ENCODE measurements at places on chromosomes 3 and 15.

DNA sequence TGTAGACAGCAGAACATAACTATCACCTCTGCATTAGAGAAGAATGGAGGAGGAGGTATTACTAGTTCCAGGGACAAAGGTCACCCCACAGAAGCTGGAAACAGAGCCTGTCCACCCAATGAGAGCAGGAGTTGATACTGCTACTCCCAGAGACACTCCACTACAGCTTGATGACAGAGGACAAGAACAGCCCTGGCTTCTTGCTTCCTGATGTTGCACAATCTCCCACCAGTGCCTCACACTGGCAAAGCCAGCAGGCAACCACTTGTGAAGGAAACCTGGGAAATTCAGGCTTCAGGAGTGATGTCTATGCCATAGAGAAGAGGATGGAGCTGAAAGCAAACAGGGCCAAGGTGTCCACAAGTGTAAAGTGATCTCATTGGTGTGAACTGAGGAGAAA is 78.0 kb upstream of the POU1F1 start:
- DNase-seq, result no peak

DNA sequence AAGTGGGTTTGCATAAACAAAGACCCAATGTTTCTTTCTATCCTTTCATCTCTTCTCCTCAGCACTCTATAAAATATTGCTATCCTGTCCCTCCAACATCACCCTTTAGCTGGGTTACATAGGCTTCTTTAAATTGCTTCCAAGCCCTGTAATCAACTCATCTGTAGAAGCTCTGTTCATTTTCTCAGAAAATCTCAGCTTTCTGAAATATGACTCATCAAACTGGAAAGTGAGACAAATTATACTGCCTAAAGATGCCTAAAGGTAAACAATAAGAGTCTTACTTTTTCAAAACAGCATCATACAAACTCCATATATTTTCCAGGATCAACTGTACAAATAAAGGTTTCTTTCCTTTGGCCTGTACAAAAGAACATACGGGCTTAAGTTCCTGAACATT is 33.8 kb downstream of the EFL1 start:
- DNase-seq, result no peak

- no peak for DNase-seq
Measured at GRCh38 chr15:39888809-39889208, 31.3 kb downstream of the GPR176 start.

DNA sequence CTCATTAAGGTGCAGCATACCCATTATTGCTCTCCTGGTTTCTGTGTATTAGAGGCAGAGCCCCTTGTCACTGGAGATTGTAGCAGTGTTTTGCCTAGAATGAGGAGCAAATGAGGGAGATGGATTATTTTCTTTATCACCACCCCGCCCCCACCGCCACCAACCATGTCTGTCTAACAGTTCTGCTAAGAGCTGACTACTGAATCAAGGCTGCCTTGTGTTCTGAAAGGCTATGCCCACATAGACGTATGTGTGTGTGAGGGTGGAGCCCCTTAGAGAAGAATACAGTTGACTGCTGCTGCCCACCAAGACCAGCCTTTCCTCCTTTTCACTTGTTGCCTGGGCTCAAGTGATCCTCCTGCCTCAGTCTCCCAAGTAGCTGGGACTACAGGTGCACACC is 47.4 kb downstream of the RAD54L2 start:
- DNase-seq, result no peak

DNA sequence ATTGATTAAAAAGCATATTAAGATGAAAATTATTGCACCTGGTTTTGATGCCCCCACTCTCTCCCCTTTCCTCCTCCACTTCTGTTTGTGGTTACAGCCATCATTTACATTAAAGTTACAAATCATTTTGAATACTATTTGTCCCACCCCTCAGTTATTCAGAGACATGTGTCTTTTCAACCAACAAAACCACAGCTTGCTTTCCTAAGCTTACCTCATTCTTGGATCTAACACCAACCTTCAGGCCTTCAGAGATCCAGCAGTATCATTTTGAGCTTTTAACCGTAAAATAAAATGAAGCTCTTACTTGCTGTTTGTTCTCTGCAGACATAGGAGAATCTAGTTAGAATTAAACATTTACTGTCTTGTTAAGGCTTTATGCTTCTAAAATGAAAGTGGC is 4.7 kb downstream of the PXYLP1 start:
- DNase-seq, result no peak

DNA sequence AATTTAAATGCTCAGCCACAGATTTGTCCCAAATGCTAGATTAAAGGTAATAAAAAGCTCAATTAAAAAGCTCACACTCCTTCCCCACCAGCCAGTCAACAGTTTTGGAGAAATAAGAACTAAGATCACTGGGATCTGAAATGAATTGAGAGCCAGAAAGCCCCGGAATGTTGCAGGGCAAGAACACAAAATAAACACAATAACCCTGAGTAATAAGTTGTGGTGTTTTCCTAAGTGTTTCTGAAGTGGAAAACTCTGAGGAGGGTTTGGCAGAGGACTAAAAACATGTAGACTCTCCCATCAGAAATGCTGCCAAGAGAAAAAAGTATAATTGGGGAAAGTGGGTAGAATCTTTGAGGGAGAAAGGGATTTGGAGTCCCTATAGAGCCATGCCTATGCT is 127.8 kb downstream of the ABI3BP start:
- DNase-seq, result no peak

GRCh38 chr3:73096169-73096568 is 34.7 kb downstream of the EBLN2 start:
- DNase-seq, result no peak

DNA sequence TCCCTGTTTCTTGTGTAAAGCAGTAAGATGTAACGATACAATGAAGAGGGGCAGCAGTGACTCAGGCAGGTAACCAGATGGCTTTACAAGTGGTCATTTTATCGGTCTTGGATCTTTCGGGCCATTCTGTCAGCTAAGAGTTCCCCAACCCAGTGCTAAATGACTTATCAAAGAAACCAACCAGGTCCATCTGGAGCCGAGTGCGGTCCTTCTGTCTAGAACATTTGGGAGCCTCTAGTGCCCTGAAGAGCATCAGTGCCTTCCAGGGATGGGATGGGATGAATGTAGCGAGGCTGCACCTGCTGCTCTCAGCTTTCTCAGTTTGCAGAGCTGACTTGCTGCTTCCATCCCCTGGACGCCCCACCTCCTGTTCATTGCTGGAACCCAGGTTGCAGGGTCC is 131.7 kb upstream of the AGBL1 start:
- no peak for DNase-seq

- DNase-seq, result no peak
Measured at GRCh38 chr15:36529296-36530011, 50.0 kb upstream of the CDIN1 start.

DNA sequence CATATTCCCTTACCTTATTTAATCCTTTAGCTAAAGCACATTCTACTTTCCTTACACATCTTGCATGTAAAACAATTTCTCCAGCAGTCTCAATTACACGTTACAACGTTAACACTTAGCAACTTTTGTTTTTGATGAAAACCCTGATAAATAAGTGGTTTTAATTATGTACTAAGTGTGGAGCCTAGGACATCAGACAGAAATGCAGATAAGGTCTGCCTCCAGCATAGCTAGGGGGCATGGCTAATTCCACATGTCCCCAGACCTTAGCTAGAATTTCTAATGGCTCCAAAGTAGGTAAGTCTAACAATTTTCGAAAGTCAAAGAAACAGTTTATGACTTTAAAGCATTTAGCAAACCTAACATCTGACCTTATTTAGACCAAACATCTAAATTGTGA is 77.4 kb upstream of the TERB2 start:
- DNase-seq, result no peak

DNA sequence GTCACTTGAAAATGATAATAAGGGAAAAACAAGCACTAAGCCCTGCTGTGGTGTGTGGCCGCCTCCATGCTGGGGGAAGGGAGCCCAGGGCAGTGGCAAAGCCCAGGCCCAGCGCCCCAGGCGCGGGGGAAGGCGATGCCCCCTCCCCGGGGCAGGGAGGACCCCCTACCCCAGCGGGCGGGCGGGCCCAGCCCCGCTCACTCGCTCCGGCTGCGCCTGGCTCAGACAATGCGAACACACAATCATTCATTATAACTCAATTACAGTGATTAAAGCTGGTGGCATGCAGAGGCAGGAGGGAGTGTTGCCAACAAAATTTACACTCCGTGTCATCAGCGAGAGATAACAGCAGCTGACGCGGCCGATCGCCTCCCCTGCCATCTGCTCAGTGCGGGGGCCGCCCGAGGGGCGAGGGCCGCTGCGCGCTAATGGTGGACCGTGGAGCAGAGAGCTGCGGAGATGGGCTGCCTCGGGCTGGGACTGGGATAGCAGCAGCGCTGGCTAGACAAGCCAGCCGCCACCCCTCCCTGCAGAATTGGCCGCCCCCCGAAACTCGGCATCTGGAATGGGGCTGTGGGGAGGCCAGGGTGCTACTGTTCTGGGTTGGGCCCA is 64.1 kb downstream of the TLE3 start:
- DNase-seq, result no peak

- DNase-seq, result no peak
Measured at GRCh38 chr3:82643948-82644347, 882.5 kb upstream of the GBE1 start.

- DNase-seq, result no peak
Measured at GRCh38 chr3:112382543-112383160, 49.7 kb downstream of the CD200 start.

DNA sequence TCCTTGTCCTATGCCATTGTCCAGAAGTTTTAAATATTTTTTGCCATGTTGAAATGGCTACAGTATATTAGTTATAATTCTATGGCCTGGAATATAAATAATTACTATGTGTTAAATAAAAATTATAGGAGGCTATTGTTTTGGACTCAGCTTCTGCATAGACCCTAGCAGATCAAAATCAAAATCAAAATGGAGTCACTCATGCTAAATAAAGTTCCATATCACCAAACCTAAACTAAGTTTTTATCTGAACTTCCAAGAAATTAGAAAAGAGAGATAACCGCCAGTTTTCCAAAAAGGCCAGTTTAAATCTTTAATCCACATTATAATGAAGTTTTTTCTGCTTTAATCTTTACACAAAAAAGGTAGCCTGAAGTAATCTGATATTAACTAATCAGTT is 227.8 kb upstream of the P2RY1 start:
- no peak for DNase-seq

DNA sequence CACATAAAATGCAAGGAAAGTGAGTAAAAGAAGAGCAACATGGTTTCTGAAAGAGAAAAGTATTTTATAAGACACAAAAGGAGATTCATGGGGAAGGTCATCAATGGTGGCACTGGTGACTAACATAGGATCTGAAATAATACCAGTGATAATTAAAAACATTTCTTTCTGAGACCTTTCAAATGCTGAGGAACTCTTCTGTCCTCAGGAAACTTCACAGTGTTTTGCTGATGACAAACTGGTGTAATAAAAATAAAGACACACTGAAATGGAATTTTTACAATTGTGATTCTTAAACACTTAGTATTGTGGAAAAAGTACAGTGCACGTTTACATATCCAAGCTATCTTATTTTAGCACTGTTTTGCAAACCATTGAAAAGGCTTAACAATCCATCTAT is 80.4 kb upstream of the ZBTB20 start:
- DNase-seq, result no peak

DNA sequence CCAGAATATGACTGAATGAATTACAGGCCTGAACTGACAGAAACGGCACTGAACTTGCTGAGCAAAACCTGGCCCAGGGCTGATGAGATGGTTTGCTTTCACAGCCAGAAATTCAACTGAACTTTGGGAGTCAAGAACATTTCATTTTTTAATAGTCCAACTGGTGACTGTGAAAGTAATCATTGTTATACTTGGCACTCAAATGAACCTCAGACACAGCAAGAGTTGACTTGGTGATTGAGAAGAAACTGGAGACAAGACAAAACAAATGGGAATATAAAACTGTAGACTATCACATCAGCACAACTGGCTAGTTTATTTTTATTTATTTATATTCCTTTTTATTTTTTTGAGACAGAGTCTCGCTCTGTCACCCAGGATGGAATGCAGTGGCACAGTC is 858.9 kb upstream of the CFAP20DC start:
- DNase-seq, result no peak

DNA sequence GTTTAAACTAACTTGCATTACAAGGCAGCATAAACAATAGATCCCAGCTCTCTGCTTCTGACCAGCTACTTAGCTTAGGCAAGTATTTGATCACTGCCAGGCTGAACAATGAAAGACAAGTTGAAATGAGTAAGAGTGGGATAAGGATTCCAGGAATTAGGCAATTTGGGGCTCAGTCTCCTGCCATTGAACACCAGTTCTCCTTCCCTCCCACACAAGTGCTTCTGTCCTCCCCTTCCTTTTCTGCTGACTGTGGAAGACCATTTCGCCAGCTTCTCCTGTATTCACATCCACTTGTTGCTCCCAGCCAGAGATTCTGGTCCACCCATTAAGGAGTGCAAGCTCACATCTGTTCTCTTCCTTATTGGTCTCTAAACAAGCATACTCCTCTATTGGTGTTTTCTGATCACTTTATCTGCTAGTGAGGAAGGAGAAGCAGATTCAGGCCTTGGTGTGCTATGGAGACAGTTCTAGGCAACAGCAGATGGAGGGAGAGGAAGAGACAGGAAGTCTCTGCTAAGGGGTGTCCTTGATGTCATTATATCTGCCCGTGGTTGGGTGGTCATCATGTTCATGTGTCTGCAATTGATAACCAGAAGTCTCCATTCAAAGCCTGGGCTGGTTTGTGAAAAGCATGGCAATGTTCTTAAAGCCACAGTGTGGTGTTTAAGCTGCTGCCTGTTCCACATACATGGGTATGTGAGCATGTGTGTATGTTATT is 121.5 kb downstream of the PLCL2 start:
- DNase-seq, result no peak

- no peak for DNase-seq
Measured at GRCh38 chr3:102474207-102474606, 39.4 kb downstream of the ZPLD1 start.

DNA sequence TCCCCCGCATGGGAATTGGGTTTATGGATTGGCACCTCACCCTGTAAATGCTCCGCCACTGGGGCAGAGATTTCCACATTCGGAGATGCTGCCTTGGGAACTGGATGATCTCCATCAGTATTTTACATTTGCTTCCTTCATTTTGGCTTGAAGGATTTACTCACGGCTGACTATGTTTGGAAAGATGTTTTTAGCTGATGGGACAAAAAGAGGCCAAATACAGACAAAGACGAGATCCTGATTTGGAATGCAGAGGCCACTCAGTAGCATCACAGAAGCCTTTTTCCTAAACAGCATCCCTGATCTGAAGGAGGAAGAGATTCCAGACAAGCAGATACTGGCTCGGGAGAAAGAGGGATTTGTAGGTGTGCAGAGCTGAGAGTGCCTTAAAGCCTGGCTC is 76.9 kb downstream of the MESD start:
- DNase-seq, result no peak

- DNase-seq, result peak; percentile 52
Measured at GRCh38 chr15:100338971-100339444, 2.8 kb downstream of the ADAMTS17 start.

DNA sequence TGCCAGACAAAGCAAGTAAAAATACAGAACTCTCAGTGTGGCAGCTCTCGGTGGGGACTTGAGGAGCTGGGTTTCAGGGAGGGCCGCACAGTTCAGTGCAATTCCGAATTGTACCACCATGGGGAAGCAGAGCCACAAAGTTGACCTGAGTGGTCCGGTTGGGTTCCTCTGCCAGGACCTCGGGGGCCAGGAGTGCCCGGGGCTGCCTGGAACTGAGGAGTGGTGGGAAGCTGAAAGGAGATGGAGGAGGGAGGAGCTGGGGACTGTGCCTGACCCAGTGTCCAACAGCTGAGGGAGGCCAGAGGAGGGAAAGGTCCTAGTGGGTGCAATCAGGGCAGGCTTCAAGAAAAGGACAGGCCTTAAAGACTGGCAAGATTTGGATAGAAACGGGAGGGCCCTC is 32.2 kb upstream of the TRH start:
- DNase-seq, result peak; percentile 49
